Stimulated activated CD8-positive, alpha-beta memory T cell treated with anti-CD3 and anti-CD28 coated beads, Interleukin-15, amount 100 ng/mL, for 48 hours (primary cell): ENCODE measurements at places on chromosomes 2 and 18.

DNA sequence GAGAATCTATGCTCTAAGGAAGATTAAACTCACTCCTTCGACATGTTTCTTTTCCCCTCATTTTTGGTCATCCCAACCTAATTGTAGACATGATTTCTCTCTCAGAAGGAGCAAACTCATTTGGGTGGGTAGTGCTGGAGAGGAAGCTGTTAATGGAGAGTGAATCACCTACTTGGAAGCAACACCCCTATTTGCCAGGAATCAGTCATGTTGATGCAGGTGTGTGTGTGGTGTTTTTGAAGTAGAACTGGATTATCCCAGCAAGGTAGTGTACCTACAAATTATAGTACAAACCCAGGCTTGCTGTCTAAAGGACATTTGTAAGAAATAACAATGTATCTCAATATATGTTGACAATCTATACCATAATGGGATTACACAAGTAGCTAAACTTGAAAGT is 186.4 kb downstream of the EPHA4 start:
- no peak for DNase-seq

DNA sequence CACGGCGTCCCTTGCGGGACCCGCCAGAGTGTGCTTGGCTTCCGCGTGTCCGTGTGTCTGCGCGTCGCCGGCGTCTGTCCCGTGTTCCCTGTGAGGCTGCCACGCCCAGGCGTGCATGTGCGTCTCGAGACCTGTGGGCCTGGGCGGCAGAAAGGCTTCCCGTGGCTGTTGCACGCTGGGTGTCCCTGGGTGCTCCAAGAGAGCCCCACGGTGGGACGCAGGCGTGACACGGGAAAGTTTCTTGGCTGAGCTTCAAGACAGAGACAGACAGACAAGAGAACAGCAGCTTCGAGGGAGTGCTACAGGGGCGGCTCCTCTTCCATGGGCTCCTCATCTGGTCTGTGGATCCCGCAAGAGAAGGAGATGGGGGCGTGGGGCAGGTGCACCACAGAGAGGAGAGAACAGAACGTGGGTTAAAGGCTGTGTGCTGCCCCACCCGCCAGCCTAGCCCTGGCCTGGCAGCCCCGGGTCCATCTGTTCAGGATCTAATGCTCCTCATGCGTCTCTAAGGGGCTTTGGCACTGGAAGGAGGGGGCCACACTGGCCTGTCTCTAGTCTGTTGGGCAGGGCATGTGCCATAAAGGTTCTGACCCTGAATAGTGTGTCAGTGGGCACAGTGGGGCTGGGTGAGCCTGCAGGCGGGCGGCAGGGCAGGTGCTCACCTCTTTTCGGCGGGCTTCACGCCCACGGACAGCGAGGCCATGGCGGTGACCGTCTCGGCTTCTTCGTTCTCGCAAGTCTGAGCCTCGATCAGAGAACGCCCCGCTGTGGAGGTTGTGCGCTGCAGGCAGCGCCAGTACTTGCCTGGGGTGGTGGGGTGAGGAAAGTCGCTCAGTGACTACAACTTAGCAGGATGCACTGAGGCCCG is 205.1 kb downstream of the TWIST2 start:
- DNase-seq, result no peak

- no peak for DNase-seq
These were observed 553.0 kb downstream of the DCDC2C start for GRCh38 chr2:4256351-4256750.

- no peak for DNase-seq
These were observed 84.2 kb downstream of the SLC39A10 start for GRCh38 chr2:195741191-195741590.

DNA sequence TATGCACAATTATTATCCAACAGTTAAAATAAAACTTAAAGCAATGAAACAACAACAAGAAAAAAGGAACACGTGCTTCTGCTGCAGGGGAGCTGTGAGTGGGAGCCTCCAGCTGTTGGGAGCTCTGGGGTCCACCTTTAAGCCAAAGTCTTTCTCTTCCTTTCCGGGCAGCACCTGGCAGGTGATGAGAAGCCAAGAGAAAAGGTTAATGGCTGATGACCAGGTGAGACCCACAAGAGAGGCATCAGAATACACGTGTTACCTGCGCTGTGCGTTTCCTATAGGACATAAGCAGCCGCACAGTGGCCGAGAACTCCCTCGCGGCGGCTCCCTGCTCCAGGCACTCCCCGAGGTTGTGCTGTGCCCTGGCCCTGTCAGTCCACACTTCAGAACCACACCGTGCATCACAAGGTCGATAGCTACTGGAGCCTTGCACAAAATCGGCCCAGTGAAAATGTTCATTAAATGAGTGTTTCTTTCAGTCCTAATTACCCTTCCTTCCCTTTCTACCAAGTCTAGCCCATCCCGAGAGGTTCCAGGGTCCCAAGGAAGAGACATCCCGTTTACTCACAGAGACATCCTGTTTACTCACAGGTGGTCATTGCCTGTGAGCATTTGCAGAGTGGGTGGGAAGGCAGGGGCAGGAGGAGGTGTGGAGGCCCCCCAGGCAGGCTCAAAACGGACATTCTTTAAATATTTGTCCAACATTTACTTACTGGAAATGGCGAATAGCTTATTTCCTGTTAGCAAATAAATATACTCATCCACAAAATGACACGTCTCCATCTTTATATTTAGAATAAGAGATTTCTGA is 44.9 kb upstream of the ASB18 start:
- no peak for DNase-seq
